ENCODE measurements at places on chromosomes 6 and 20. TPM values are rescaled to one million over a fixed set of nuclear protein-coding genes. Genes with fewer than 3 reads are reported as not detected.

- no peak for DNase-seq
These were observed 101.5 kb downstream of the POPDC3 start for GRCh38 chr6:105078386-105078708.

GRCh38 chr6:52788478-52788877 lies 15.1 kb downstream of the GSTA1 start:
- peak; percentile 28 for DNase-seq

DNA sequence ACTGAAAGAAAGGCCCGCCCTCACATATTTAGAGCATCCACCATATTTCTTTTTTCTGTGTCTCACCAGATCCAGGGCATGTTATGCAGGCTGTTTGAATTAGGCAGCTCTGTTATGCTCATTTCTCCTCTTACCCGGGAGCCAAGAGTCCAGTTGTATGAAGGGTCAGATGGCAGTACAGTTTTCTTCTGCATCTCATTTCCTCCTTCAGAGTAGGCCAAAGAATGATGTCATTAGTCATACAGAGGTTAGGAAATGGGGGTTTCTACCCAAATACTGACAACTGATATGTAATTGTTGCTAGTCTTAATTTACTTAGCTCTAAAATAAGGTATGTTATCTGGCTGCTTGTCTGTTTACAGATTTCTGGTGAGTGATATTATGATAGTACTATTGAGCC lies 130.8 kb downstream of the SOBP start:
- no peak for DNase-seq

GRCh38 chr6:13015379-13015681 lies 298.8 kb downstream of the PHACTR1 start:
- no peak for DNase-seq

DNA sequence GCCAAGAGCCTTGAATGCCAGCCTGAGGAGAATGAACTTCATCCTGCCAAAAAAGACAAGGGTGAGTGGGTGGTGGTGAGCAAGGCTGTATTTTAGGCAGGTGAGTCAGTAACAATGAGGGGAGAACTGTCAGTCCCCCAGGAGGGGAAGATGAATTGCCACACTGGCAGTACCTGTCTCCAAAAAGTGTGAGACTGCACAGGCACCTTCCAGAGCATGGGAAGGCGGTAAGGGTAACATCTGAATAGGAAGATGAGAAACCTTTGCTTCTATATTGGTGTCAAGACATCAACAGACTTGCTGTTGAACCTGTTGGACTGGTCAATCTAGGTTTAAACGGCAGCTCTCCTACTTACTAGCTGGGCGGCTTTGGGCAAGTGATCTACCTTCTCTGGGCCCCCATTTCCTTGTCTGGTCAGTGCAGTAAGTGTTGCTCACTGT lies 30.9 kb downstream of the STK35 start:
- no peak for DNase-seq

DNA sequence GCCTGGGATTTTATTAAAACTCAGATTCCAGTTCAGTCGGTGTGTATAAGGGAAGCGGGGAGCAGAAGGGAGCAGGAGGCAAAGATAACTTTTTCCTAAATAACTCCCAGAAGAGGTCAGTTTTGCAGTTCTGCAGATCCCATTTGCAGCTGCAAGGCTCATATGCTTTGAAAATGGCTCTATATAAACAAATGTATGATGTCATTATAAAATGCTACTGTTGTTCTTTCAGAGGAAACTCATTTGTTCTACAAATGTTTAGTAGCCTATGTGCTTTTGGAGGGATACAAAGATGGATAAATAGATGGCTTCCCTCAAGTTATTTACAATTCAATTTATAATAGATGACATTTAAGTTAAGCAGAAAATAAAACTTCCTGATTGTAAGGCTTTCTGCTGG lies 29.2 kb upstream of the DSP start:
- no peak for DNase-seq

DNA sequence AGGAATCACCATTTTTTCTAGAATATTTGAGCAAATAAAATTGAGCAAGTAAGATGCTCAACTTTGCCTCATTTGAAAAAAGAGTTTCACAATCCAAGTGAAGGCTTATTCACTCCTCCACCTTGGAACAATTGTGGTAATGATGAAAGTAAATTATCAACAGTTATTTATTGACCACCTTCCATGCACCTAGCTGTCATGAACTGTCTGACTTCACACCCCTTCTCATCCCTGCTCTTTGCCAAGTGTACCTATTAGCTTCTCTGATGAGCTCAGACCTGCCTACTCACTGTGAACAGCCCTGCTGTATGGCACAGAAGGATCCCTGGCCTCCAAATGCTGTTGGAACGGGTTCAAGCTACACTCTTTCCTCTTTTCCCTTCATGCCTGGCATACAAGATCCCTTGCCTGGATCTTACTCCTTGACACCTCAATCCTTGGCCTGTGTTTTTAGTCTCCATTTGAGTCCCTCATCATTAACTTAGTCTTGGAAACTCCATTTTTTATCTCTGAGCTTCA lies 99.0 kb upstream of the PREP start:
- DNase-seq: no peak

- no peak for DNase-seq
These were observed 95.7 kb upstream of the RPS6KA2 start for GRCh38 chr6:166722785-166723184.

- no peak for DNase-seq
These were observed 74.9 kb downstream of the BFSP1 start for GRCh38 chr20:17456279-17456678.

DNA sequence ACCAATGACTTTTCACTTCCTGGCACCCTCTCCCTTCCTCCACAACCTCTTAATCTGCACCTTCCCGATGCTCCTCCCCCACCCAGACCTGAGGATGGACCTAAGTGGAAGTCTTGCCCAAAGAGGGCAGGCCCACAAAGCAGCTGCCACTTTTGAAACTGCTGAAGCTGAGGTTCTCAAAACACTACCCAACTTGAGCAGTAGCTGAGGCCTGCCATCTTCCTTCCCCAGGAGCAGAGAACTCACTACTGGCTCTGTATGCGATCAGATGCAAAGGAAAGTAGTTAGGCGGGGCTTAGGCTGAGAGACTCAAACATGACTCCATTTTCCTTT lies 1.5 kb downstream of the HM13 start:
- peak; percentile 40 for DNase-seq

DNA sequence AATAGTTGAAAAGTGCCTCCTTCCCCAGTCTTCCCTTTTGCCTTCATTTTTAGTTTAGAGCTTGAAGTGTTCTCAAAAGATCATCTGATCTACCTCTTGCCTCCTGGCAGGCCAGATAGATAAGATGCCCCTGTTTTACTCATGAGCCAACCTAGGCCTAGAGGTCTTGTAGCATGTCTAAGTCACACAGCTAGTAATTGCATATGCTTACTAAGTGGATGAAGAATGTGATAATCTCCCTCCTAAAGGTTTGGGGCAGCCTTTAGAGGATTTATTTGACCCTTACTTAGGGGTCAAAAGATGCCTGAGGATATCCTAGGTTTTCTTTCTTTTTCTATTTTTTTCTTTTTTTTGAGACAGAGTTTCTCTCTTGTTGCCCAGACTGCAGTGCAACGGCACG lies 2.1 kb downstream of the C6orf141 start:
- DNase-seq: no peak

GRCh38 chr20:58918621-58919020 lies 62.4 kb upstream of the NELFCD start:
- no peak for DNase-seq

GRCh38 chr20:1576641-1577040 lies 19.1 kb upstream of the SIRPD start:
- DNase-seq: no peak

DNA sequence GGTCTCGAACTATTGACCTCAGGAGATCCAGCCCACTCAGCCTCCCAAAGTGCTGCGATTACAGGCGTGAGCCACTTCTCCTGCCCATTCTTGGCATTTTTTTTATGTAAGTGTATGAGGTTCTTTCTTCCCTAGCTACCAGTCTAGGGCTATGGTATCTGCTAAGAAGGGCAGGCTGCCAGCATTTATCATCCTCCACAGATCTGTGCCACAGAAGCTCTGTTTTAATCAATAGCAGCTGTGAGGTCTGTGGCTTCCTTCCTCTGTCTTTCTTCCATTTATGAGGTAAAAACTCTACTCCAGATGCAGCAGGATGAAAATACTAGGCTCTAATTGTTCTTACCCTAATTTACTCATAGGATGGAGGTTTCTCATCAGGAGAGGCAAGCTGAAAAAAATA lies 1382.4 kb upstream of the ADGRB3 start:
- DNase-seq: no peak

- peak; percentile 28 for DNase-seq
These were observed 549 bp downstream of the ANKRD6 start for GRCh38 chr6:89433252-89434149.

DNA sequence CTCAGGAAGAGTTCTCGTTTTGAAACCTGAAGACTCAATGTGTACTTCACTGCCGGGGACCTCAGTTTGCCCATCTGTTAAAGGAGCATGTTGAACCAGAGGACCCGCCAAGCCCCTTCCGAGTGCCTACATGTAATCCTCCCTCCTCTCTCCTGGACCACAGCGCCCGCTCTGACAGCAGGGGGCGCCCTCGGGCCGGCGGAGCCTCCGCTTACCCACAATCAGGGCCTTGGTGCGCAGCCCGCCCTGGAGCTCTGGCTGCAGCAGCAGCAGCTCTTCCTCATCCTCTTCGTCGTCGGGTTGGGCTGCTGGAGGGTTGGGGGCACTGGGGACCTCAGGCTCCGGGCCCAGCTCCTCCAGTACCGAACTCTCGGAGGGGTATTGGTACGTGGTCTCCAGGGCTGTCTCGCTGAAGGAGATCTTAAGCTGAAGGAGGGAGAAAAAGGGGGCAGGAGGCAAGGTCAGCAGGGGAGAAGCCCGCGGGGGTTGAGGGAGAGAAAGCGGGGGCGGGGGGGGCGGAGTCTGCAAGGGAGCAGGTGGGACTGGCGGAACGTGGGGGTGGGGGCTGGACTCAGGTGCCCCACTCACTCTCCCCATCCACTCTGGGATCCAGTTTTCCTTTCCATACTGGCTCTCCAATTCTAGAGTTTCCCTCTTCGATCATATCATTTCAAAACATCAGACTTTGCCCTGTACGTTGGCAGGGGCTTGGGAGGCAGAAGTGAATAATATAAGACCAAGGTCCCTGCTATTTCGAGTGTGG lies 6.3 kb upstream of the DHX16 start:
- peak; percentile 87 for DNase-seq

- DNase-seq: peak; percentile 91
These were observed 8.9 kb downstream of the SLC16A10 start for GRCh38 chr6:111096246-111096645.

DNA sequence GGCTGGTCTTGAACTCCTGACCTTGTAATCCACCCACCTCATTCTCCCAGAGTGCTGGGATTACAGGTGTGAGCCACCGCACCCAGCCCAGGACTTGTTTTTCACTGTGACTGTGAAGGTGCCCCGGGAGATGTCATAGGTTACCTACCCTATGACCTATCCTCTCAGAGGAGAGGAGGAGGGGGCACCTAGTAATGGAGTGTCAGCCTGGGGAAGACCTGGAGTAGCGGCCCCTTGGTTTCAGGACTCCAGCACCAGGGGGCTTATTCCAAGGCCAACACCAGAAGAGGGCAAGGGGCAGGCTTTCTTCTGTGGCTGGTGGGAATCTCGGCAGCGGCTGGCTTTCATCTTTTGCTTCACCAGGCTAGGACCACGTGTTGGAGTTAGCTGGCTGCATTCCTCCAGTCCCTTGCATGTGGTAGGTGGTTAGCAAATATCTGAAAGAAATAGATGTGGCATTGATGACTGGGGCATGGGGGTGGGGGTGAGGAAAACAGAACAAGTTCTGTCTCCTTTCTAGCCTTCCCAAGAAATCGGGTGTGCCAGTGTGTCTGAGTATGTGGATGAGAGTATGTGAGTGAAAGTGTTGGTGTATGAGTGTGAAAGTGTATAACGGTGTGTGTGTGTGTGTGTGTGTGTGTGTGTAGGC lies 7.9 kb upstream of the ITPR3 start:
- peak; percentile 40 for DNase-seq

DNA sequence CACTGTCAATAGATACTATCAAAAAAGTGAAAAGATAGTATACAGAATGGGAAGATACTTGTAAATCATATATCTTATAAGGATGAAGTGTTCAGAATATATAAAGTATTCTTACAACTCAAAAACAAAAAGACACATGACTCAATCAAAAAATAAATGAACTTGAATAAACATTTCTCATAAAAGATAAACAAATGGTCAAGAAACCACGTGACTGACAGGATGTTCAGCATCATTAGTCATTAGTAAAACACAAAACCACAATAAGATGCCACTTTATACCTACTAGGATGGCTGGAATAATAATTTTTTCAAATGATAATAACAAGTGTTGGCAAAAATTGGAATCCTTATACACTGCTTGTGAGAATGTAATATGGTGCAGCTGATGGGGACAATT lies 729.1 kb upstream of the HS3ST5 start:
- DNase-seq: no peak

DNA sequence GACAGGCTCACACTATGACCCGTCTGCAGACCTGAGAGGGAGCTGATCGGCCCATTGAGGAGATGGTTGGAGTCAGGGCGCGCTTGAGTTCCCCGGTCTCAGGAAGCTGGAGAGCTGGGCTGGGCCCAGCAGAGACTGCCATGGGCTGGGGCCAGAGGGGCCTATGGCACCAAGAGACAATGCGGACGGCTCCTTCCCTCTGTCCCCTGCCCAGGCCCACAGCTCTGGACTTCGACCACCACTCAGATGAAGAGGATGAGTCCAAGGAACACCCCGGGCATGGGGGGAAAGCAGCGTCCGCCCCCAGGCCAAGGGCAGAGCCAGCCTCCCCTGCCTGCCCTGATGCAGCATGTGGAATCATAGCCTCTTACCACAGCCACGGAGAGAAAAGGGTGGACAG lies 40.2 kb upstream of the PHACTR3 start:
- no peak for DNase-seq

GRCh38 chr6:36662380-36662779 lies 16.1 kb upstream of the CDKN1A start:
- no peak for DNase-seq

DNA sequence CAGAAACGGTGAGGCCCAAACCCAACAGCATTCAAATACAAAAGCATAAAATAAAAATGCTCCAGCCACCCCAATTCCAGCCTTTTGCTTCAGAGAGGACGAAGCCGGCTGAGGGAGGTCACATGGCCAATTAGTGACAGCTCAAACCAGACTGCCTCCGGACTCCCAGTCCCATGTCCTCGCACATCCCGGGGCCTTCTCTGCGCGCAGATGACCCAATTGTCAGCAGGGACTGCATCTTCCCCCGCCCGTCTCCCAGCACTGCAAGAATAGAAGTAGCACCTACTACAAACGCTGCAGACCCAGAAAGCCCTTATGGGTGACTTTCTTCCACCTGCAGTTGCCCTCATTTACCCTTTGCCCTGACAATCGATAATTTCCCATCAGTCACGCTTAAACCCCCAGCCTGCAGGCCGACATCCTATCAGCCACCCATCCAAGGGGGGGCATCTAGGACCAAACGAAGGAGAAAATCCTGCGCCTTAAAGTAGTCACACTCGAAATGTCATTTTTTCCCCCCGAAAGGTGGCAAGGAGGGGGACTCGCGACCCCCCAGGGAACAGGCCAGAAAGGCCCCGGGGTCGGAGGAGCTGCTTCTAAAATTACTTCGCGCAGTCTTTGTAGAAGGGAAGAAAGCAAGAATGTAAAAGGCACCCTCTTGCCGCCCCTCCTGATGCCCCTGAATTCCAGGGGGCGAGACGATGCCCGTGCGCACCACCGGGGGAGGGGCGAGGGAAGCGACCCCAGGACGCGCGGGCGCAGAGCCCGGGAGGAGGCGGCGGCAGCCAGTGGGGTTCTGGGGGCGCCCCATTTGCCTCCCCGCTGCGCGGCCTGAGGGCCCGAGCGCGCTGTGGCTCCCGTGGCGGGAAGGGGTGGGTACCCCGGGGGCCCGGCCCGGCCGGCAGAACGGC lies 792 bp downstream of the SLC23A2 start:
- DNase-seq: peak; percentile 37

The OR2B6 gene
- not detected for total RNA-seq

The ADGRG6 gene
- 7.5 TPM for total RNA-seq

The TSPO2 gene
- not detected for total RNA-seq

The LTA gene
- not detected for total RNA-seq

The C6orf15 gene
- not detected for total RNA-seq

The TINAG gene
- total RNA-seq: 0.26 TPM
